ENCODE measurements at places on chromosomes 2 and 18.

GRCh38 chr2:240195316-240195861 lies 54.9 kb upstream of the OTOS start:
- no peak for DNase-seq

GRCh38 chr2:27379383-27379835 lies 1.1 kb downstream of the ZNF513 start:
- DNase-seq: no peak

DNA sequence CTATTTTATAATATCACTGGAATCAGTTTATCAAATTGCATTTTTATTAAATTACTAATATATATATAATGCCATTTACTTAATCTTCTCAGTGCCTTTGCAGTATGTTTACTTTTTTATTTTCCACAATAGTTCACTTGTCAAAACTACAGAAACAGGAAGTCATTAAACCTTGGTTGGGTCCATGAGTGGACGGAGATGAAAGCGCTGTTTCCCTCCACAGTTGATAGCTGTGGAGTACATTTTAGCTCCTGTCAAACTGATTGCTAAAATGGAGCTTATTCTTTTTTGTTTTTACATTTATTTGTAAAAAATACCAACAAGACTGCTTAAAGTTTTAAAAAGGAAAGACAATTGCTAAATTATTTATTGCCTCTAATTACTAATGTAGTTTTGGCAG lies 19.2 kb downstream of the MFF start:
- no peak for DNase-seq

DNA sequence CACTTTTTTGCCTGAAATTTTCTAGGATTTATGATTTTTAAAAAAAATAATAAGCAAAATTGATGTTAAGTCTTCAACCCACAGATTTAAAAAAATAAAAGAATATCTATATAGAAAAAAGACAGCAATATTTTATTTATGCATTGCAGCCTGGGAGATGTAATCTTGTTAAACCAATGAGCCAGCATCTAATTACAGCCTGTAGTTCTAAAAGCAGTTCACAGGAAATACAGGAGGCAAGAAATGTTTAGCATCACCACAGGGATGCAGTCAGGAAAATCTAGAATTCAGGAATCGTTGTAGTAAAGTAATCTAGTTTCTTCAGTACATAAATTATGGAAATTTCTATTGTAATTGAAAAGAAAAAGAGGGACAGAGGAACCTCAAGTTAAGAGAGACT lies 17.2 kb downstream of the UGGT1 start:
- DNase-seq: no peak
